HCEC 1CT (cell line): ENCODE measurements at places on chromosomes 2 and 18.

GRCh38 chr2:43100883-43101662, 125.3 kb downstream of the ZFP36L2 start:
- DNase-seq: no peak

GRCh38 chr2:150019063-150019462, 431.5 kb upstream of the MMADHC start:
- DNase-seq: no peak

GRCh38 chr2:39181297-39181696, 60.4 kb upstream of the SOS1 start:
- DNase-seq: no peak

DNA sequence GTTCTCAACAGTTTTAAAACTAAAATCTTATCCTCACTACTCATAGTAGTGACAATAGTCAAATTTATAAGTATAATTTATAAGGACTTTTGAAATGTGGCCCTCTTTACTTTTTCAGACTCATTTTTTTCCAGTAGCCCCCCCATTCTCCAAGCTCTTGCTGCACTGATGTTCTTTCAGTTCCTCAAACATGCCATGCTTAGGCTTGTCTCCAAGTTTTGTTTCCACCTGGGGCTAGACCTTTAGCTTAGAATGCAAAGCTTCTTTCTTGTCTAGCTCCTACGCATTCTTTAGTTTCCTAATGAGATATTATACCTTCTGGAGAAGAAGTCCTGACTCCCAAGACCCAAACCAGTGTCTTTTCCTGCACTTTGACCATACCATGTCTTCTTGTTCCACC, 222.6 kb downstream of the NOL4 start:
- no peak for DNase-seq

DNA sequence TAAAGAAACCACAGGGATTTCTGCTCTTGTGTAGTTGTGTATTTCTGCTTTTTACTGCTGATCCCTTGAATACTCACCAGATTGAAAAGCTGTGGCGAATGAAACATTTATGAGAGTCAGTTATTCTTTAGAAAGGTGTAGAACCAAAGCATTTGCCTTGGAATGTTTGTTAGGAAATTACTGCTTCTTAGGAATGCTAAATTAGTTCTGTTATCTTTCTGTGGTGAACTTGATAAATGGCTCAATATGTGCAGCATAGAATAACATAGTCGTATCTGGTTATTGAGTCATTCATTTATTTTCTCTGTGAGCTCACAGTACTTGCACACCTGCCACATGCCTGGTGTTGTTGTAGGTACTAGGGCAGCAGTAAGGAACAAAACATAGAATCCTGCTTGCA, 57.0 kb upstream of the FAM237A start:
- no peak for DNase-seq

GRCh38 chr18:9689253-9689652, 18.8 kb upstream of the RAB31 start:
- DNase-seq: no peak

DNA sequence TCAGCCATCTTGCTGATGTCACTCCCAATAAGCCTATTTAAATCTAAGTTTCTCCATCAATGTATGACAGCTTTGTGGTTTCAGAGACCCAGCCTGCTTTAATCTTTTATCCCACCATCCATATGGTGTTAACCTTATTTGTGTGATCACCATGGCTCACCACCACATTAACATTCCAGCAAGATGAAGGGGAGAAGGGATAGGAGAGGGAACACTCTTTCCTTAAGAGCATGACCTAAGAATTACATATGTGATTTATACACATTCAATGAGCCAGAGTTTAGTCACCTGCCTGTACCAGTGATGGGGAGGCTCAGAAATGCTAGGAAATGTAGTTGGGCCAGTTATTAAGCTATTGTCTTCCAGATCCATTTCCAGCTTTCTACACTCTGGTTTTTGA, 44.5 kb upstream of the CHN1 start:
- DNase-seq: peak; percentile 74

DNA sequence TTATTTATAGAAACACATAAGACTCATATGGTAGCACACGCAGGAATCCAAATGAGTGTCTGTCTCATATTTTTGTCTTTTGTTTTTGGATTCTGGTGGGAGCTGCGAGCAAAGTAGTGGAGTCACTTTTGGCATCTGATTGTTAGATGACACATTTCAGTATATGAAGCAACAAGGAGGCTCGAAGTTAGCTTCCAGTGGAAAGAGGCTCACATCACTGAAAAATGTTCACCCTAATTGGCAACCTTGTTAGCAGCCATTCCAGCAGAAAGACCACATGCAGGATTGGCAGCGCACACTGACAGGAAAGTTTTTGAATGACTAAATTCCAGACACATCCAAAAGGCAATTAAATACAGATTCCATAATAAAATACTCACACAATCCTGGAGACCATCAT, 87.4 kb downstream of the MYT1L start:
- DNase-seq: no peak

DNA sequence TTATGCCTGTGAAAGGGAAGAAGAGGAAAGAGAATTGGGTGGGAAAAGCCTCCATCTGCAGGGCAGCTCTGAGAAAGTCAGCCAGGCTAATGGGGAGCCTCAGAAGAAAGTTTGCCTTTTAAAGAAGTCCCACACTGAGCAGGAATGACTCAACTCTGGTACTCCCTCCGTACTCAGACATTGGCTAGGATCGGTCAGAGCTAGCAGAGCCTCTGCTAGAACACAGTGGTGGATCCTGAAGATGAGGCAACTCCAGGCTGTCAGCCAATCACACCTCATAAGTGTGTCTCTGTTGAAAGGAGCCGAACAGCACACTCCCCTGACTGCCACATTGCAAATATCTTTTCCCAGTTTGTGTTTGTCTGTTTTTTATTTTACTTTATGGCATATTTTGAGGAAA, 96.9 kb downstream of the HNRNPLL start:
- peak; percentile 71 for DNase-seq

GRCh38 chr2:144324446-144325045, 195.4 kb downstream of the ZEB2 start:
- no peak for DNase-seq

GRCh38 chr2:74428675-74429074, 7.1 kb downstream of the WDR54 start:
- no peak for DNase-seq

DNA sequence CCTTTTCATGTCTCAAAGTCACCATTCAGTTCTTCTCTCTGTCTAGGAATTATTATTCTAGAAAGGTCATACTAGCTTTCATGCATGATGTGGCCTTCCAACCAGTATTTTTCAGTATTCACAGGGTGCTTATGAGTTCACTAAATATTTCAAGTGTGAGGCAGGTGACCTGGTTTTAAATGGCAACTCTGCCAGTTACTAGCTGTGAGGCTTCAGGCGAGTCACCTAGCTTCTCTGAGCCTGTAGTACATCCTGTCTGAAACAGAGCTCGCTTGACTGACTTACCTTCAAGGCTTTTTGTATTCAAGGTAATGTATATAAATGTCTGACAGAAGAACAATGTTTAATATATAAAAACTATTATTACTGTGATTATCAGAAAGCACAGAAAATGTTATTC, 19.4 kb upstream of the ACVR1 start:
- peak; percentile 69 for DNase-seq

GRCh38 chr2:24855022-24855622, 61.9 kb downstream of the CENPO start:
- DNase-seq: no peak

- DNase-seq: no peak
These were observed 328.4 kb downstream of the DYSF start for GRCh38 chr2:71781695-71782228.

- peak; percentile 80 for DNase-seq
These were observed 56.3 kb upstream of the UBXN4 start for GRCh38 chr2:135685361-135685760.

DNA sequence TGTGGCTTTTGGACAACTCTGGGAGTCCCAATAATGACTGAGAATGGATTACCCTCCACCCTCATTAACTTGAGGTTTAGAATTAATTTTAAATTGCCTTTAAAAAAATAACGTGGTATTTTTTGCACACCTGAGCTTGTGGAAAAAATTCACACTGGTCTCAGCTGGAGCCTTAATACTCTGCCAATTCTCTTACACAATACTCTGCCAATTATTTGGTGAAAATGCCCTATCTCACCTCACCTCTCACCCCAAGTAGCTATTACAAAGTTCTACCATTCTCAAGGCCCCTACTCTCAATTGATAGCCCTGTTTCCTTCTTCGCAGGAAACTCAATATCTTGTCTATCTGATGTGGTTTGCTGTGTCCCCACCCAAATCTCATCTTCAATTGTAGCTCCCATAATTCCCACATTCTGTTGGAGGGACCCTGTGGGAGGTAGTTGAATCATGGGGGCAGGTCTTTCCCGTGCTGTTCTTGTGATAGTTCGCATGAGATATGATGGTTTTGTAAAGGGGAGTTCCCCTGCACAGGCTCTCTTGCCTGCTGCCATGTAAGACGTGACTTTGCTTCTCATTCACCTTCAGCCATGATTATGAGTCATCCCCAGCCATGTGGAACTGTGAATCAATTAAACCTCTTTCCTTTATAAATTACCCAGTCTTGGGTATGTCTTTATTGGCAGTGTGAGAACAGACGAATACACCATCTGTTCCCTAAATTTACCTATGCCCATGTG, 27.4 kb upstream of the C2orf69 start:
- no peak for DNase-seq

GRCh38 chr18:39672171-39672570, 2106.6 kb upstream of the CELF4 start:
- DNase-seq: no peak

DNA sequence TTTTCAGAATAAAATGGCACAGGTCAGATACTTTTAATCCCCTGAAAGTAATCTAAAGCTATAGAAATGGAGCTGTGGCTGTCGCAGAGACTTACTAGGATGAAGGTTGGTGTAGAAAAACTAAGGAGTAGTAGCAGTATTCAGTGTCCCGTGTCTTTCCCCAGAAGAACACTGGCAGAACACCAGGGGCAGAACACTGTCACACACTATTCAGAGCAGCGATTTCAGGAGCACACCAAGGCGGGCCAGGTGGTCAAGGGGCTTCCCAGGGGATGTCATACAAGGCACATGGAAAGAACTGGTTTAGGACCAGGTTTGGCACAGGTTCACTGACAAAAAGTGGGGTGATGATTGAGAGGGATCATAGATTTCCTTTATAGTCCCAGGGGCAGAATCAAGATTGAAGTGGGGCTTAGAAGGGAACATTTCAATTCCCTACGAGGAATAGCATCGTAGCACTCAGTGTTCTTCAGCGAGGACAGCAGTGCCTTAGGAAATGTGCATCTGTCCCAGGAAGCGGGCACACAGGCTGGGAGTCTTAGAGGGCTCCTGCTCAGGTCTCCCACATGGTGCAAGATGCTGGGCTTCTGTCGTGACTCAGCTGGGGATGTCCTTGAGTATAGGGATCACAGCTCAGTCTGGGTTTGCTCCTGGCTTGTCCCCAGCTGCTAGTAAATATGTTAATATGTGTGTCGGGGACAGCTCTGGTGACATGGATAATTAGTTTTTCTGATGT, 22.6 kb downstream of the BCL2L11 start:
- no peak for DNase-seq

- no peak for DNase-seq
These were observed 193.5 kb downstream of the EIPR1 start for GRCh38 chr2:3184167-3184566.

DNA sequence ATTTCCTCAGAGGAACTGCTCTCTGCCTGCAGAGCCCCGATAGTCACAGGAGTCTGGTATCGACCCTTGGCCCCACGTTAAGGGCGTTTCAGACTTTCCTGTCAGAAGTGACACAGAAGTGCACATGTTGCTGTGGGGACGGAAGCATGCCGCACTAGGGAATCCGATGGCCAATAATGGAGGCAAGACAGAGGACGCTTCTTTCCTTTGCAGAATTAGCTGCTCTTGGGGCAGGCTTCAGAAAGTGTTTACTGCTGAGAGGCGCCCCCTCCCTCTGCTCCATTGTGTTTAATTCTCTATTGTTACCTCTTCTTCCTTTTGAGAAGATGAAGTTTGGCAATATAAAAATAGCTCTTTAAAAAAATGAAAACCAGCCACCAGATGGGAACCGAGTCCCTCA, 118.6 kb upstream of the EML6 start:
- no peak for DNase-seq

GRCh38 chr2:176171351-176172006, 14.4 kb downstream of the HOXD3 start:
- no peak for DNase-seq

DNA sequence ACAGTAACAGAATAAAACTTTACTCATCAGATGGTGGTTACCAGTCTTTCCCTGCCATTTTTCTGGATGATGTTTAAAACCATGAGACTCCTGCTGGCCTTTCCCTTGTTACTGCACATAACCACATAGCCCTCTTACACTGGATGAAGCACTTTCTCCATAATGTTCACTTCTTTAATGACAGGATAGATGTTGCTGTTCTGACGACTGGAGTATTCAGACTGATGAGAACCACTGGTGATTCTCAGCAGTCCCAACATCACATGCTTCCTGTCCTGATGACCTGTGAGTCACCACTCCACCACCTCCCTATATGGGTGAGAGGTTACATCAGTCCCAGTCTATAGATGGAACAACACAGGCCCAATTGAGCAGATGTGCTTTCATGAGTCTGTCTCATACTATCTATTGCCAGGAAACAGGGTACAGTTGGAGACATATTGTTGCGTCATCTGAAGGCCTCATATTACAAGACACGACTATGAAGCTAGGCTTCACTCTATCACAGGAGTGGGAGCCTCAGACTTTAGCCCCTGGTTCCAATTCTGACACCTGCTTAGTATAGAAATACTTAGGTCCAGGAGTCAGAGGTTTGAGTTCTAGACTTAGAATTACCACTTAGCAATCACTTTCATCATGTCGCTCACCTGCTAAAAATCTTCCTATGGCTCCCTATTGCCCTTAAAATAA, 145.7 kb upstream of the KLF7 start:
- peak; percentile 100 for DNase-seq

DNA sequence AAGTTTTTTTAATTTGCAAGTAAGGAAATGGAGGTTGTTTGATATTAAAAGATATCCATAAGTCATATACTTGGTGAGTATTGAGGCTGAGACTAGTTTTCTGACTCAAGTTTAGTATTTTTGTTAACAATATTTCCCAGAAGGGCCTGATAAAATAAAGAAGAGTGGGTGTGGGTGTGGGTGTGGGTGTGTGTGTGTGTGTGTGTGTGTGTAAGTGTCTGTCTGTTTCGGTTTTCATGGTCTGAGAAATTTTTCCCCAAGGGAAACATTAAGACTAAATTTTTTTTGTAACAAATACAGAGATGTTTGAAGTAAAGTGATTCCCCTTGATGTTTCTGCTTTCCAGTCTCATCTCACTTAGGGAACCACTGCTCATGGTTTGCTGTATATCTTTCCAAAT, 36.5 kb downstream of the PPM1B start:
- DNase-seq: no peak

DNA sequence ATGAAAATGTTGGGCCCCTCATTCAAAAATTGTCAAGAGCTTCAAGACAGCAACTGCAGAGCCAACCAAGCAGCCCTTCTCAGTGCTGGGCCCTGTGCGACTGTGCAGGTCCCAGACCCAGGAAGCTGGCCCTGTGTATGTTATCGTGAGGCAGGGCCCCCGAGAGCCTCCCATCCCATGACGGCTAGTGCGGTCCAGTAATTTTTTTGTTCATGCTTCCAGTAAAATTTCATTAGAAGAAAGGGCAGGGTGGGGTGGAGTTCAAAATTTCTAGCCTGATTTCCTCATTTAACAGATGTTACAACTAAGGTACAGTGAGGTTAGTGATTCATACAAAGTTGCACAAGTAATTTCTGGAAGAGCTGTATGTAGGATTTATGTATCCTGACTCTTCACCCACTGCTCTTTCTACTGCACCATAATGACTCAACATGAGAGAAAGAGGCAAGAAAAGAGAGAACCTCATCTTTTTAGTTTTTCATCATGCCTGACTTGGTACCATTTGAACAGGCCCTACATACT, 105.5 kb downstream of the ZEB2 start:
- peak; percentile 98 for DNase-seq

- DNase-seq: peak; percentile 64
These were observed 511.6 kb downstream of the PLCL1 start for GRCh38 chr2:198315791-198316630.
